ENCODE measurements at places on chromosomes 16 and 17.

- DNase-seq: no peak
Measured at GRCh38 chr17:1003972-1004768, 7.2 kb downstream of the TIMM22 start.

- no peak for DNase-seq
Measured at GRCh38 chr17:33284022-33284421, 9.1 kb downstream of the ASIC2 start.

DNA sequence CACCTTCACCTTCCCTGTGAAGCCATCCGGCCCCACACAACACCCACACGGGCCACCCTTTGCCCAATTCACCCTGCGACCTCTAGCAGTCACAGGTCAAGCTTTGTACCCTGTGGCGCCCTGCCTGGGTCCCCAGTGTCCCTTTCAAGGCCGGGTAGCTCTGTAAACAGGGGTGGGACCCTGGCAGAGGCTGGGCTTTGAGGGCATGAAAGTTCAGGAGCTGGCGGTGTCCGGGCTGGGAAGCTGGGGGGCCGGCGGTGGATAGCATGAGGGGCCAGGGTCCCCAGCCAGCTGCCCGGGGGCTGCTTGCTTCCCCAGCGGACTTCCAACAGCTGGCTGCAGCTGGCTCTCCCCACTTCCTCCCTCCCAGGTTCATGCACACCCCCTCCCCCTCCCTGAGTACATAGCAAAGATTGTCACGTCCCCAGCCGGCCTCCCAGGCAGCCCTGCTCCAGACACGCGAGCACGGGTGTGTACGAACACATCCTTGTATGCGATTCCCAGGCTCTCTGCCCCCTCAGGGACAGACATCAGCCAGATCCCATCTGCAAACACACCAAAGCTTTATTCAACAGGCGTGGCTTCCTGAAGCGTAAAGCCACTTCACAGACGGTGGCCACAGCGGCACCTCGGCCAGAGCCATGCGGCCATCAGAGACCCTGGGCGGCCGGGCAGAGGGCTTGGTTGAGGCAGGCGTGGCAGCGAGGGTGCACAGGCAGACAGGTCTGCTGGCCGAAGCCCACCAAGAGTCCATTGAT lies 8.2 kb downstream of the NTHL1 start:
- no peak for DNase-seq

- no peak for DNase-seq
Measured at GRCh38 chr16:16096858-16097213, 126.5 kb downstream of the ABCC6 start.

DNA sequence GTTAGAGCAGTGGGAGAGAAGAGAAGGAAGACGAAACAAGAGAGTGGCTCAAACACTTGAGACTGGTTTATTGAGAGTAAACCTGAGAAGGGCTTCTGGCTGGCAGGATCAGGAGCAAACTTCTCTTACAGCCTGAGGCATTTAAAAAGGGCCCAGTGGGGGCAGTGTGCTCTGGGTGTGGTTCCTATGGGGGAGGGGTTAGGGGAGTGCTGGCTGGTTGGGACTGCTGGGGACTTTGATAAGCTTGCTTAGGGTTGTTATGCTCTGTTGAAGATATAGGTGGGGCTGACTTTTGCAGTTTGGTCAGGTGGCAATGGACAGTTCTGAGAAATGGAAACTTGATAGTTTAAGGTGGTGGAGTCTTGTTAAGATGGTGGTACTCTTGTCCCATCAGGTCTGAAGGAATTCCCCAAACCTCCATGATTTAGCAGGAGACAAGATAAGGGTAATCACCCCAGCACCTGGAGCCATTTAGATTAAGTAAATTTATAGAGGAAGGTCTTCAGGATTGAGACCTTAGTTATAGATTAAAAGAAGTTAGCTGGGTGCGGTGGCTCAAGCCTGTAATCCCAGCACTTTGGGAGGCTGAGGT lies 79.3 kb downstream of the EMP2 start:
- DNase-seq: no peak

DNA sequence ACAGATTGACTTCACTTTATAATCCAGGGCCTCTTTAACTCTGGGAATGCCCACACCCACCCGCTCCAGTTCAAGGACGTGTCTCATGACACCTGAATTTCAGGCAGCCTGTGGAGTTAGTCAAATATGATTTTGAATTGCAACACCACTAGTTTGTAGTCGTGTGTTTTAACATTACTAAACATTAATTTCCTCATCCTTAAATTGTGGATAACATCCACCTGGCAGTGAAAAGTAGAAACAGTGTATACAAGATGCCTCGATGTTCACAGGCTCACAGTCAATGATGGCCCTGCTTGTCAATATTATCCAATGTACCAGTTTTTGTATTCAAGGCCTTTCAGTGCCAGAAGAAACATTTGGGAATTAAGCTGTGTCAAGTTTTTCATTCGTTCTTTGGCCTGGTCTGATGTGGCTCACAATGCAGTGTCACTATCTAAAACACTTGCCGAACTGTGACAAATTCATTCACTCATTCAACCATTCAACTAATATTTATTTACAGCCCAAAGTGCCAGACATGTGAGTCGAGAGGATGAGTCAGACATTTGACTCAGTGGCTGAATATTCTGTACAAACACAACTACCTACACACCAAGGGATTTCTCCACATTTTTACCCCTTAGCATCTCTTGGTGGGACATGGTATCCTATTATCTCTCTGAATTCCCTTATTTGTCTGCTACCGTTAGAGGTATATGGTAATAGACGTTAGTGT lies 1.4 kb downstream of the MEIOB start:
- no peak for DNase-seq

DNA sequence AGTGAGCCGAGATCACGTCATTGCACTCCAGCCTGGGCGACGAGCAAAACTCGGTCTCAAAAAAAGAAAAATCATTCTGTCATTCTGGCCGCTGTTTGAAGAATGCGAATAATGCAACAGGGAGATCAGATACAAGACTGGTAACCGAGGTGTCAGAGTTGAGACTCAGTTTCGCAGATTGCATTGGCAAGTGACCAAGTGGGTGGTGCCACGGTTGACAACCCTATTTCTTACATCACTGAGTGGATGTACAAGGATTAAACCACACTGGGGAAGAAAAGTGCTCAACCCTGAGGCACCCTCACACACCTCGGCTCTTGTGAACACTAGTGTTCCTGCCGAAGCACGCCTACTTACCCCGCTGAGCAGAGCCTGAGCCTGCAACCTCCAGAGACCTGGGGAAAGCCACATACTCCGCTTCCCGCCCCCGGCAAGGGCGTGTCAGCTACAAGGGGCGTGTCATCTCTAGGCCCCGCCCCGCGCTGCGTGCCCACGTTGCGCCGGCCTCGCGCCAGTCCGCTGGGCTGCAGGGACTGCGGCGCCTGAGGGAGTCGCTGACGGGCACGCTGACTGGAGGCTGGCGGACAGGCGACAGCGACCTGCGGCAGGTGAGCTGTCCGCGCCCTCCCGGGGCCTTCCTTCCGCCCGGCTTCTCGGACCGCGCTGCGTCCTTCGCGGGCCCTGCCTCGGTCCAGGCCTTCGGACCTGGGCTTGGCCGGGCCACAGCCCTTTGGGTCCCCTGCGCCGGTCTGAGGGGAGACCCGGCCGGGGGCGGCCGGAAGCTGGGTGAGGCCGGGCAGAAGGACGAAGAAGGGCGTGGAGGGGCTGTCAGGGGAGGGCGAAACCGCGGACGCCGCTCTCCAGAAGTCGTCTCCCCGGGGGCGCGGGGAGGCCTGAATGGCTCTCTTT lies at the start of gene HMOX2:
Gene HMOX2 (plus strand): TSS at position 519 of the 909 bp plus-strand sequence. CDS start 29,127 bp downstream, outside the sequence.
- peak; percentile 89 for DNase-seq

DNA sequence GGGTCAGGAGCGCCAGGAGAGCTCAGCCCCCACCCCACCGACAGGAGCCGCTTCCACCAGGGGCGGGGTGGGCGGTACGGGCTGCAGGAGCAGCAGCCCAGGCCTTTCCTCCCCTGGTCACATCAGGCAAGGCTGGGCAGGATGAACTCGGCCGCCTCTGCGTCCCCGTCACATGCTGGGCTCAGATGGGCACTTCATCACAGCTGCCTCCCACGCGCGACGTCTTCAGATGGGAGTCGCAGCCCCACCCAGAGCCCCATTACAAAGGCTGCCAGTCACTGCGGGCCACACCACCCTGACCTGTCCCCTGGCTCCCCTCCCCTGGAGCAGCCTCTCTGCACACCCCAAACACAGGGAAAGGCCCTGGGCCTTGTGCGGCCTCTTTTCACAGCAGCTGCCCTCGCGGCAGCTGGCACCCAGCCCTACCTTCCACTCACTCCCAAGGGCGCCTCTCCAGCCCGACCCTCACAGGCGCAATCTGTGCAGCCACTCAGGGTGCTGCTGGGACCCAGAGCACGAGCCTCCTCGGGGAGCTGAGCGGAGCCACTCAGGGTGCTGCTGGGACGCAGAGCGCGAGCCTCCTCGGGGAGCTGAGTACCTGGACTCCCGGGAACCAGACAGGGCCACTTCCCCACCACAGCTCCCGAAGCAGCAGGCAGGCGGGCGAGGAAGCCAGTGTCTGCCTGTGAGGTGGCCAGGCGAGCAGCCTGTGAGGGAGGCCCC lies 4.7 kb downstream of the ZNF598 start:
- DNase-seq: no peak

DNA sequence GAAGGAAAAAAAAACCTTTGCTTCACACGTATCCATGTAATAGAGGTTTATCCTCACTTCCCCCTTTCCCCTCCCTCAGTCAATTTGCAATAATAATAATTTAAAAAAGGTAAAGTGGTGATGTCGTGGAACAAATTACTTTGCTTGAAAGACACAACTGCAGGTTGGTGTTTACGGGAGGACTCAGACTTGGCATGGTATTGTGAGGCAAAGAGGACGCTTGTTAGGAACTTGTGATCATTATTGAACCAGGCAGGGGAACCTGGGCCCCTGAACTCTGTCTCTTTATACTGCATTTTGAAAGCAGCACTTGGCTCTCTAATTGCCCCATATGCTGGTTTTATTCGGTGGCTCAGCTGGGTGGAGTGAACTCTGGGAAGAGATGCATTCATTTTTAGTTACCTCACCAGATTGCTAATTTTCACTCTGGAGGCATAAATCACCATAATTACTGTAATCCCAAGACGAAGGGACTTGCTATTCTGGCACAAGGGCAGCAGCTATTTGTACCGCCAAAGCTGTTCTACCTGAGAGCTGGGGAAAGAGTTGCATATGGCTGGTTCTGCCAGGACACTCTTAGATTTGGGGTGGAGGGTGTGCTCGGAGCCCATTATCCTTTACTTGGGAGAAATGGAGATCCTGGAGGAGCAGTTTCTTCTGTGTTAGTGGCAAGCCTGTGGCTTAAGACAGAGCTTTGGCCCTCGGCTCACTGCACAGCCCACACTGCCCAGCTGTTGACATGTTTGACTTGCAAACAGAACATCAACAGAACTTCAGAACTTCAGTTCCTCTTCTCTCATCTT lies 5.7 kb upstream of the DHX8 start:
- no peak for DNase-seq

DNA sequence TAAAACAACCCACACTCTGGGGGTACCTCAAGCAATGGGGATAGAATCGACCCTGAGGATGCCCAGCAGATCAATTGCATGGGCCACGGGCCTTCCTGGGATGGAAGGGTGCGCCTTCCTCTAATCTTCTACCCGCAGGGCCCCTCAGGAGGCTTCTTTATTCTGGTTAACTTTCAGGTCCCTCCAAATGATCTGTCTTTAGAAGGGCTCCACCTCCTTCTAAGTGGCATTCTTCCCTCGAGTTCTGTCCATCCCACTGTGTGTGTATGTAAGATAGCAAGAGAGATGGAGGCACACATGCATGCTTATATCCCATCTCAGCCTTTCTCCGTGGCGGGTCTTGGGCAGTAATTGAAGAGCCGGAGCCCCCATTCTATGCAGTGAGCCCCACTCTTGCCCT lies 125.7 kb downstream of the MRM1 start:
- DNase-seq: no peak

GRCh38 chr17:16568541-16569357 lies at the start of gene ZNF287:
Gene ZNF287 (minus strand): TSS chr17:16569204. CDS start chr17:16567731, 1,473 bp downstream.
- peak; percentile 92 for DNase-seq

- peak; percentile 66 for DNase-seq
Measured at GRCh38 chr16:55465077-55465896, 13.7 kb upstream of the MMP2 start.

DNA sequence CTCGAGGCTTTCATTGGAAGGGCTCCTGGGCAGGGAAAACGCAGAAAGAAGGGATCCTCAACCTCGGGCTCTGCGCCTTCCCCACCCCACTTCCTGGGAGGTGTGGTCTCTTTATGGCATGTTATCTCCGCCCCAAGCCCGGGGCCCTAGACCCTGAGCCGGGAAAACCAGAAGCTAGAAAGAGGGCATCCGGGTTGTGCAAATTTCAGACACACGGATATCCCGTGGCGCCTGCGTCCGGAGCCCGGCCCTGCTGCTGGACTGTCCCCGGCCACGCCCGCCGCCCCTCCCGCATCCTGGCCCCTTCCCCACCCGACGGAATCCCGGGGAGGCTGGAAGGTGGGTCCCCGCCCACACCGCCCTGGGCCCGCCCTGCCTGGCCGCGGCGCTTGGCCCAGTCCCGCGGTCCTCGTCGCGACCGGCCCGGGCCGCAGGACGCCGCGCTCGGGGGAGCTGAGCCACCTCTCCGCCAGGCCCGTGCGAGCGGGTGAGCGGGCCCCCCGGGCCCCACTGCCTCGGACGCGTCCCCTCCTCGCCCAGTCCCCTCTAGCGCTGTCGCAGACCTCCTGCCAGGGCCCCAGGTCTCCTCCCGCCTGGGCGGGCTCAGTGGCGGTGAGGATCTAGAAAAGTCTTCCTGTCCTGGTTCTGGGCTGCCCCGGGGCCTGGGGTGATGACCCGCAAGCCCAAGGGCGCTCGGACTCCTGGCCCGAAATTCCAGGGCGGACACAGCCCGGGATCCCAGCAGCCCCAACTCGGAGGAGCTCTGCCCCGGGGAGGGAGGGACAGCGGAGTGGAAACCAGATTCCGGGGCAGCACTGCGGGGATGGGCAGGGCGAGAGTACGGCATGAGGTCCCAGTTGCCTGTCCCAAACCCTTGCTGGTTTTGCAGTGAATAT lies at the start of gene SLC16A5:
Gene SLC16A5 (plus strand): TSS at position 397 of the 896 bp plus-strand sequence. CDS start 5,683 bp downstream, outside the sequence.
- DNase-seq: peak; percentile 36

DNA sequence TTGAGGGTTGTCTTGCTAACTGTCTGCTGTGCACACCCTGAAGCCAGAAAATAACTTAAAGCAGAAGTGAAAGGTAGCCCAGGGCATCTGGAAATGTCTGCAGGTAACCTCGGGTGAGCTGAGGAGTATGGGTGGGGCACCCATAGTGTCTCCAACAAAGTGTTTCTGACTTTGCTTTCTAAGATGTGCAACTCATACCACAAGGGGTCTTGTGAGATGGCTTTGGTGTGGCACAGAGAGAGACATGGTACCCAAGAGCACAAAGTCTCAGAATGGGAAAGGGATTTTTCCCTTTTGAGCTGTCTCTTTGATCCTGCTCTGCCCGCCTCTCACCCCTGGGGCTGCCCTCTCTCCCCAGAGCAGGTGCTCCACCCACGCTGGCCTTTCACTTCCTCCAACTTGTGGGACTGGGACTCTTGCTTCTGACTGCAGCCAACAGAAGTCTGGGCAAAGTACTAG lies 6.9 kb downstream of the CHD9 start:
- no peak for DNase-seq

All from central memory CD4-positive, alpha-beta T cell (primary cell).